Liver (tissue), 10 donors: ENCODE measurements at places on chromosomes 4 and X. TPM values are rescaled to one million over a fixed set of nuclear protein-coding genes. Genes with fewer than 3 reads are reported as not detected.

The MMGT1 gene
- 4.2 TPM for total RNA-seq

The FAM9C gene
- total RNA-seq: not detected

The NDP gene
- total RNA-seq: not detected

The PITX2 gene
- total RNA-seq: not detected

The UTP14A gene
- total RNA-seq: 5.5 TPM

The CT45A2 gene
- not detected for total RNA-seq

The SRPX gene
- total RNA-seq: 4.9 TPM

The C4orf51 gene
- not detected for total RNA-seq

The FANCB gene
- total RNA-seq: 6.2 TPM
